ENCODE measurements at places on chromosomes 11 and 22. TPM values are rescaled to one million over a fixed set of nuclear protein-coding genes. Genes with fewer than 3 reads are reported as not detected.

DNA sequence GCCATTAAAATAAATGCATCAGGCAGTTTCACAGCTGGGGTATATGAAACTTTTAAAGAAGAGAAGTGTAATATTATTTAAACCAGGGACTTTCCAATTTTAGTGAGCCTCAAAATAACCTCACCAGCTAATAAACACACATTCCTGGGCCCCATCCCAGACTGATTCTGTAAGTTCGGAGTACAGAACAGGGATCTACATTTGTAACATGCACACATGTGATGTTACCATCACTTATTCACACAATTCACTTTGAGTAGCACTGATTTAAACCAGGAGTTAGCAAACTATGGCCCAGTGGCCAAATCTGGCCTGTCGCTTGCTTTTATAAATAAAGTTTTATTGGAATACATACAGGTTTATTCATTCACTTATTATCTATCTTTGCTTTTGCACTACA lies 62.0 kb downstream of the STK33 start:
- DNase-seq = no peak

DNA sequence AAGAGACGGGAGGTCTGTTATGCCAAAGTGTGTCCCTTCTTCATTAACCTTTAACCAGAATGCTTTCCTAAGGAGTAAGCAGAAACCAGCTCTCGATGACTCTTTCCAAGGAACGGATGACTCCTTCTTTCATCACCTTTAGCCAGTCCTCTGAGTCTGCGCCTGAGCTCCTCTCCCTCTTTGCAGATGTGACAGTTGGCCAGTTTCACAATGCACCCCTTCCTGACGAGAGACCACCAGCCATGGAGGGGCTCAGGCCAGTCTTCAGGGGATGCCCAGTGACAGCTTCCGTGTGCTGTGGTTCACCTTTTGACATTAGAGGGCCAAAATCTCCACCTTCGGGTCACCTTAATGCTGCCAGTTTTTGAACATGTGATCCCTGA lies 826.1 kb downstream of the TBC1D22A start:
- DNase-seq = peak; percentile 49

GRCh38 chr11:107218123-107219013 lies 200.1 kb upstream of the GUCY1A2 start:
- DNase-seq = no peak

DNA sequence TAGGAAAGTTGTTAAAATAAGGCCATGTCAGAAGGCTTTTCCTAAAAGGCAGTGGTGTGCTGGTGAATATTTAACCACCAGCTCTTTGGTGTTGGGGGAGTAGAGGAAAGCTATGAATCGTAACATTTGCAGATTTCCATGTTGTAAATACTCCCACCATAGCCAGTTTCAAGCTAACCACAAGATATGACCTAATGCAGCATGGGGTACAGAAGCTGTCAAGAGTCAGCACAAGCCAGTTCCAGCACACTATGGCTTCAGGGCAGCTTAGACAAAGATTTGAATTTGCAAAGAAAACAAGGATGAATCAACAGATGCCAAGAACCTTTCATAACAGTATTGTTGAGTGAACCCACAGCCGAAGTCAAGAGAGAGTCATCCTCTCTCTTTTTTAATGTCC lies 40.0 kb downstream of the COMMD9 start:
- no peak for DNase-seq

DNA sequence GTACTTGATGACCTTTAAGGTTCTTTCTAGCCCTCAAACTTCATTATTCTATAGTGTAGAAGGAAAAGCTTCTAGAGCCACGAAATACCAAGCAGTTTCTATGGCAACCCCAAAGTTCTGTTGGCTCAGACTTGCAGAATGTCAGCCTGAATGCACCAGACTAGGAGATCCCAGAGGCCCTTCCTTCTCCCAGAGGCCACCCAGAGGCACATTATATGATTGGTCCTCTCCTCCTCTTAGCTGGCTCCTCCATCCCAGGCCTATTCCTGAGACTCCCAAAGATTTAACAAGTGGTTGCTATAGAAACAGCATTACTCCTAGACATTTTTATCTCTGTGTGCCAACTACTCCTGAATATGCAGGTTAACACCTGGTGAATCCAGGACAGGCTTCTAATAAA lies 69.2 kb upstream of the CCDC90B start:
- no peak for DNase-seq

DNA sequence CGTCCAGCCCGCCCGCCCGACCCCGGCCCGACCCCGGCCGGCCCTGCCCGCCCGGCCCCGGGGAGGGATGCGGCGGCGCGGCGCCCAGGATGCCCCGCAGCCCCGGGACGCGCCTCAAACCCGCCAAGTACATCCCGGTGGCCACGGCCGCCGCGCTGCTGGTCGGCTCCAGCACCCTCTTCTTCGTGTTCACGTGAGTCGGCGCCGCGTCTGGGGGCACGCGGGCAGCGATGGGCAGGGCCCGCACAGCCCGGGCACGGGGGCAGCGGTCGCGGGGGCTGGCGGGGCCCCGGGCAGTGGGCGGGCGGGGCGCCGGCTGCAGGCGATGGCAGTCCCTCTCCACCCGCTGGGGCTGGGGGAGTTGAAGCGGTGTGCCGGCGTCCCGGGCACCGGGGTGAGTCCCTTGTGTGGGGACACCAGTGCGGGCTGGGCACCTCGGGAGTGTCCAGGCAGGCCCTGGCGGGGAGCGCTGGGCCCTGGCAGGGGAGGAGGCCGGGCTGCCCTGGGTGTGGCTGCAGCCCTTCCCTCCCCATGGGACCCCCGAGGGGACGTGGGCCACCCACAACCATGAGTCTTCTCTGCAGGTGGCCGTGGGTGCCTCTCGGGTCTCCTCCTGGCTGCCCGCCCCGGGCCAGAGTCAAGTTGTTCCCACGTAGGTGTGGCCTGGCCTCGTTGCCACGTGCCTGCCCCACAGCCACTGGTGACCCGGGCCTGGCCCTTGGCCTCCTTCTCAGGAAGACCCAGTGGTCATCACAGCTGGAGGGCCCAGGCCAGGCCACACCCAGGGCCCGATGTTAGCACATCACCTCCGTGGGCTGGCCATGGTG lies 468 bp downstream of the ZDHHC8 start:
- DNase-seq = no peak

- DNase-seq = no peak
Measured at GRCh38 chr22:20531404-20532201, 24.2 kb downstream of the MED15 start.

- no peak for DNase-seq
Measured at GRCh38 chr22:44443641-44444235, 54.3 kb downstream of the RTL6 start.

GRCh38 chr11:28675183-28675582 lies 567.0 kb downstream of the METTL15 start:
- no peak for DNase-seq

- no peak for DNase-seq
Measured at GRCh38 chr11:126334659-126335462, 20.6 kb upstream of the ST3GAL4 start.

DNA sequence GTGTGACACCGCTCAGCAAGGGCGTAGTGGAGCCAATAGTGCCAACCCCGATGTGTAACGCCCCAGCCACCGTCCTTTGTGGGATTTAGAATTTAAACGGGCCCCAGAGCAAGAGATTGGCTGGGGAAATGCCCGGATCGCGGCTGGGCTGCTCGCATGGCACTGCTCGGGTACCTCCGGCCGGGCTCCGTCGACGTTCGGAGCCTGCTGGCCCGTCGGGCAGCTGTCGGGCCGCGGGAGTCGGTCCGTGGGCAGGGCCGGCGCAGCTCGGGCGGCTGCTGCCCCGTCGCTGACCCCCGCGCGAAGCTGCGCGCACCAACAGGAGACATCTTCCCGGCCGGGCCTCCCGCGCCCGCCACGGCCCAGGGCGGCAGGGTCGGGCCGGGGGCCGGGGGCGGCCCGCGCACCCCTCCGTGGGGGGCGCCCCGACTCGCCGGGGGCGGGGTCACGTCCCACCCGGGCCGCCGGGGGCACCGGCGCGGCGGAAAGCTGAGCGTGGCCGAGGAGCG lies 1.3 kb upstream of the KDM2A start:
- DNase-seq = no peak

DNA sequence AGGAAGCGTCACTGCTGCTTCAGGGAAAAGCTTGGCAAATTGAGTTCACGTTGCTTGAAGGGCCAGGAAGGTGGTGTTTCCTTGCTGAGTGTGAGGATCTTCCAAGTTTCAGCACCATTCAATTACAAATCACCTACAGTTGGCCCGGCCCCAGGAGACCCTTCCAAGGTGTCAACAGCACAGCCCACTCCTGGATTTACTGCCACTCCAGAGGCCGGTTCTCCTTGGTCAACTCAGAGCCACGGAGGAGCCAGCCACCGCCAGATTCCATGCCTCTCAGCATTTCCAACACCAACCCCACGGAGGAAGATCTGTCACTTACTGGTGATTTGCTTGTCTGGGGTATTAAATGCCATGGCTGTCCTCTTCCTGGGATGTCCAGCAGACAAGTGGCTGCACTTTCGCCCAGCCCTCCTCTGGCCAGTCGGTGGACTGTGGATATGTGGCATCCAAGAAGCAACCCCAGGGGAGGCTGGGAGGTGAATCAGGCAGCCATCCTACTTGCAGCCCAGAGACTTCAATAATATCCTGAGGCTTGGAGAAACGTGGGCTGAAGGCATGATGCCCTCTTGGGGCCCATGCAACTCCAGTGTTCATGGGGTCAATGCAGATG lies 74.1 kb upstream of the SHANK2 start:
- DNase-seq = no peak

- no peak for DNase-seq
Measured at GRCh38 chr11:103483996-103484395, 374.8 kb downstream of the DYNC2H1 start.

DNA sequence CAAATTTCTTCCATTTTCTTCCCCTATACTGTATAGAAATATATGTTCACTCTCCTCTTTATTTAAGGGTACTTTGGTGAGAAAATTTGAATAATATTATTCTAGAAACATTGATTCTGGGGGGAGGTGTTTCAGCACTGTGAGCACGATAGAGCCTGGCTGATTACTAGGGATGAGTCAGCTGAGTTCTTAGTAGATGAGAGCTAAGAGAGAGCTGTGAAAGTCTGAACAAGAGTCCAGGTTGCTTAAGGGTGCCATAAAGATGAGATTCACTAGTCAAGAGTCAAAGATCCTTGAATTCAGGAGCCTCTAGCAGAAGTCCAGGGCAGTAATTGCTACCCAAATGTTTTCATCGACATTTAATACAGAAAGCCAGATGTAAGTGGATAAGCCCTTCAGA lies 756.6 kb upstream of the API5 start:
- no peak for DNase-seq

DNA sequence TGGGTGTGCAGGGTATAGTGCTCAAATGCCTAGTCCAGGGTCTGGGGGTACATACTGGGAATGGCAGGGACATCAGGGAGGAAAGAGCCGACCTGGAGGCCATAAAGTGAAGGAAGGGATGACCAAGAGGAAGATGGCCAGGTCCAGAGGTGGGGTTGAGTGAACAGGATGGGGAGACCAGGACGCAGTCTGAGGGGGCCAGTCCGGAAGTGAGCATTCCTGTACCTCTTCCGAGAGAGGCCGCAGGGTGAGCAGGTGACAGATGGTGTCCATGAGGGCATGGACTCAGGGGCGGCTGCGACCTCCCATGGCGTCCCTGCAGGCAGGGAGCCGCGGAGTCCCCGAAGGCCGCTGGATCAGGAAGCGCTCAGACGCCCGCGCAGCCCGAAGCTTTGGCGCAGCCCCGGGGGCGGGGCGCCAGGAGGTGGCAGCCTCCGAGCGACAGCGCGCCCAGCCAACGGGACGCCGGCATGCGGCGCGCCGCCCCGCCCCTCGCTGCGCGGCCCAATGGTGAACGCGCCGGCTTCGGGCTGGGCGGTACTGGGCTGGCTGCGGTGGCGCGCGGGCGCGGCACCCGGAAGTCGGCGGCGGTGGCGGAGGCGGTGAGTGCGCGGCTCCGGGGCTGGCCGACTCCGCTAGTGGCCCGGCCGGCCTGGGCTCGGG lies at the start of gene TANGO2:
Gene TANGO2, plus strand, starts transcription at position 578 of the 663 bp plus-strand sequence. CDS start 15,689 bp downstream, outside the sequence.
- peak; percentile 98 for DNase-seq

GRCh38 chr11:61962213-61963015 lies 5.0 kb downstream of the FTH1 start:
- DNase-seq = no peak

GRCh38 chr22:18145676-18146388 lies 4.1 kb upstream of the USP18 start:
- no peak for DNase-seq

- no peak for DNase-seq
Measured at GRCh38 chr22:26835929-26836528, 178.6 kb downstream of the MIAT start.

- DNase-seq = no peak
Measured at GRCh38 chr11:117792241-117792640, 4.8 kb downstream of the DSCAML1 start.

- DNase-seq = no peak
Measured at GRCh38 chr22:41555325-41555982, 5.4 kb upstream of the CSDC2 start.

- DNase-seq = no peak
Measured at GRCh38 chr11:11899401-11899800, 57.6 kb downstream of the USP47 start.

GRCh38 chr11:3104961-3105790 lies 48.0 kb upstream of the CARS1 start:
- peak; percentile 80 for DNase-seq

GRCh38 chr11:70899616-70900015 lies 352.8 kb downstream of the SHANK2 start:
- no peak for DNase-seq

DNA sequence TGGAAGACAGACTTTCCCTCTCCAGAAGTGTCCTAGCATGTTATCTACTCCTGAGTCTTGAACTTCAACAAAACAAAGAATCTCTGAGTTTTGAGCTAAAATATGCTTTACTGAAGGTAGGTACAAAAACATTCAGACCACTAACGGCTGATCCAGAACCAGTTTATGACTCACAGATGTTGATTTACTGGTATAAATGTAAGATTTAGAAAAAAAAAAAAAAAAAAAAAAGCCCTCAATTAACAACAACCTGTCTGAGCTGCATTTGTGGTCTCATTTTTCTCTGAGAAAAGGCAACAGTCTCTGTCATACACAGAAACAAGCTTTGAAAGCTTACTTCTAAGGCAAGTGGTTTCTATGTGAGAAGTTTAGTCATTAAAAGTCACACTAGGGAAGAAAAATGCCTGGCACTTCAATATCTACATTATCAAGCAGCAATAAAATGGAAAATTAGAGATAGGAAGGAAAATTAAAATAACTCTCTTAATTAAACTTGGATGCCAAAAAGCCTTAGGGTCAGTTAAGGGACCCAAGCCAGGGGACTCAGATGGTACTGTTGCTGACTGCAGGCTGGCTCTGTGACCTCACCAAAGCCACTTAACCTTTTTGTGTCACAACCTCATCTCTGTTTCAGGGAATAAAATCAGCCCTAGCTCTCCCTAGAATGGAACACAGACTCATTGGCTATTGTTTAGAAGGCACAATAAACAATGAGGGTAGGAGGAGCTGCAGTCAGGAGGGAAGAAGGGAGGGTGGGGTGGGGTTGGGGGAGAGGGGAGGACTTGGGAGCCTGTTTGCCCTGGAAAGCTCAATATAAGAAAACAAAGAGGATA lies 61.7 kb downstream of the ETS1 start:
- no peak for DNase-seq

The MMP12 gene
- total RNA-seq = not detected

The OR8U1 gene
- not detected for total RNA-seq

The FAU gene
- total RNA-seq = 738 TPM

The RDX gene
- total RNA-seq = 154 TPM

The TRPC6 gene
- total RNA-seq = 43.8 TPM

The FOLR2 gene
- total RNA-seq = not detected

The CYB5R2 gene
- total RNA-seq = 5.7 TPM

The VSTM5 gene
- not detected for total RNA-seq
